ENCODE measurements at places on chromosomes 7 and 10. TPM values are rescaled to one million over a fixed set of nuclear protein-coding genes. Genes with fewer than 3 reads are reported as not detected.

- DNase-seq = no peak
These were observed 55.0 kb upstream of the C10orf120 start for GRCh38 chr10:122754491-122755235.

GRCh38 chr7:134071355-134072331, 55.5 kb upstream of the LRGUK start:
- DNase-seq = no peak

- DNase-seq = no peak
These were observed 158.6 kb upstream of the INSYN2A start for GRCh38 chr10:127354992-127355391.

EPDR1 gene
- polyA plus RNA-seq = 9.8 TPM

DNA sequence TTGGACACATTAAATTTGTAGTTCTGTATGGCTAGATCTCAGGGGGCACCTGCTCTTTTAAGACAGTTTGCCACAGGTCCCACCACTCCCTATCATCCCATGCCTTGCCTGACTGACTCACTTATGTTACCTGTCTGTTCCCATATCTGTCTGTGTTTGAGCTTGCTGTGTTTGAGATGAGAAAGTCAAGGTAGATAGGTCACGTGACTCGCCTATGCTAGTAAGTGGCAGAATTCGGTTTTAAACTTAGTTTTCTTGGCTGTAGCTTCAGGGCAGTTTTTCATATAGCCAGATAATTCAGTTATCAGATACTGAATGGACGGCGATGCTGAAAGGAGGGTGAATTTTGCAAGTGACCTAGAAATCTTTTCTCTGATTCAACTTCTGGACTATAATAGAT, 348.4 kb downstream of the RPS24 start:
- DNase-seq = no peak

Measured in urinary bladder (tissue), 4 donors.